NCI-H1417 treated with DMSO at 0.1 percent for 48 hours (cell line): ENCODE measurements at places on chromosomes 2 and 18.
A peak's percentile ranks its signal among the peaks of the same experiment; 100 is the strongest.

- no peak for DNase-seq
Observed at GRCh38 chr18:40249390-40250080, 1705.5 kb upstream of the PIK3C3 start.

GRCh38 chr18:62865498-62865897 lies 150.2 kb downstream of the PHLPP1 start:
- no peak for DNase-seq

GRCh38 chr18:63890950-63891304 lies 3.4 kb downstream of the SERPINB2 start:
- peak; percentile 21 for DNase-seq

GRCh38 chr2:41877114-41877678 lies 170.6 kb upstream of the PKDCC start:
- DNase-seq: no peak

- DNase-seq: no peak
Observed at GRCh38 chr2:112050316-112050715, 4.8 kb upstream of the TMEM87B start.

DNA sequence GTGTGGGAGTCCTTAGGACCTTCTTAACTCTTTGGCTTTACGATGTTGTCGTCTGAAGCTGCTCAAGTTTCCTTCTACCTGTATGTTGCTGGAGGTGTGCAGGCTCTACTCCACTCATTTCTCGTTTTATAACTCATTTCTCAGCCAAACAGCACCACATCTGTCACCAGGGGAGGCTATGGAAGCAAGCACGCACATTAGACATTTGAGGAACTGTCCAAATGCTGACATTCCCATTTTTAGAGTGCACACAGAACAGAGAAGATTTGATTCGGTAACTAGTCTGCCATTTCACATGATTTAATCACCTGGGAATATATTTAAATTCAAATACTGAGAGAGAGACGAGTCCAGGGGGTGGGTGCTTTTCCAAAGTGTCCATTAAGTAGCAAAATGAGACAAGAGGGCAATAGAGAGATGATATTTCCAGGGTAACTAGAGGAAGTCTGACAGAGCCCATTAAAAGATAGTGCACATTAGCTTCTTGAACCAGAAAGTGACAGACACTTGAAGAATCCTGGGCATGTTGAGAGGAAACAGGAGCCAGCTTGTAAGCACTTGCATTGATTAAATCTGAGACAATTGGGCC lies 793.3 kb downstream of the TDRD15 start:
- no peak for DNase-seq

GRCh38 chr18:48926420-48926857 lies 24.3 kb downstream of the SMAD7 start:
- DNase-seq: peak; percentile 24

DNA sequence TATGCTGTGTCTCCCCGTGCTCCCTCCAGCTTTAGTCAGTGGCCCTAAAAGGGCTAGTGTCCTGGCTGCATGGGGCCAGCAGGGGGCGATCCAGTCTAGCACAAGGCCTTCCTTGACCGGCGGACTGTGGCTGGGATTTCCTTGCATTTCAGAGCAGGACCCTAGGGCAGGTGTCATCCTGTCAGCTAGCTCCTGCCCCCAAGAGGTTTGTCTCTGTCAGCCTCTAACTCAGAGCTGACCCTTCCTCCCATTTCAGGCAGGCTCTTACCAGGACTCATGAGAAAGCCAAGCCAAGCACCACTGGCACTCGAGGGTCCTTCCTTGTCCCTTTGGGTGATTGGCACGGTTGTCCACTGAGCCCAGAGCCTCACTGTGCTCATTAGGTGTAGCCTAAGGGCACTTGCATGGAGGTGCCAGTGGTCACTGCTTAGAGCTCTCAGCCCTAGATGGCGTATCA lies 140.3 kb downstream of the RPIA start:
- no peak for DNase-seq

GRCh38 chr2:1577846-1578245 lies 164.6 kb downstream of the TPO start:
- DNase-seq: no peak

DNA sequence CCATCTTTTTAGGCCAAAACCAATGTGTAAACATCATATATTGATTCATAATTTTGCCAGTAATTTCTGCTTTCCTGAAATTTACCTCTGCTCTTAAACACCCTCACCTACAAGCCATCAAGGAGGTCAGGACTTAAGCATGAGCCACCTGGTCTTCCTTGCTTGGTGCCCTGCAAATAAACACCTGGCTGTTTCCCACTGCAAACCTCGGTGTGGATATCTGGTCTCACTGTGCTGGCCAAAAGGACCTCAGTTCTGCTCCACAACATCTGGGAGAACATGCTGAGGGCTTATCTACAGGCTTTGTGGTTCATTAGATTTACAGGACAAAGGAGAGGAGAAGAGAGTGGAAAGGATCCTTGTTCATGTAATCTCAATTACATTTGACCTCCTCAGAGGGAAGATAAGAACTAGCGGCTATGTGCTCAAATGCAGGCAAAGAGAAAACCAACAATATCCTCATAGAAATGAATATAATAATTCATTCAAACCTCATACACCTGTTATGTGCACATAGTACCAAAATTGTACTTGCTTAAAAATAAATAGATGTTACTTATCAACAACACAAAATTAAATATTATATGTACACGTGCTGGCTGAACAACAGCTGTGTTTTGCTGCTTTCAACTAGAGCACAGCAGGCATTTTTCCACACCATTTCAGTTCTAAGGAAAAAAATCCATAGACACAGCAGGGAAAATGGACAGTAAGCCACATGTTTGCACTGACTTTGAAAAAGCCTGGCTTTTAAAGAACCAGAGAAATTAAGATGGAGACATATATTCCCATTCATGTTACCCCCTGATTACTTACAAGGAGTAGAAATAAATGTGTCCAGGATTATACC lies 465.1 kb downstream of the LPIN1 start:
- peak; percentile 76 for DNase-seq

- no peak for DNase-seq
Observed at GRCh38 chr2:103353774-103354173, 591.9 kb downstream of the TMEM182 start.

- no peak for DNase-seq
Observed at GRCh38 chr2:153875801-153876466, 4.2 kb downstream of the GALNT13 start.

GRCh38 chr2:223611061-223611460 lies 8.9 kb upstream of the SCG2 start:
- no peak for DNase-seq

DNA sequence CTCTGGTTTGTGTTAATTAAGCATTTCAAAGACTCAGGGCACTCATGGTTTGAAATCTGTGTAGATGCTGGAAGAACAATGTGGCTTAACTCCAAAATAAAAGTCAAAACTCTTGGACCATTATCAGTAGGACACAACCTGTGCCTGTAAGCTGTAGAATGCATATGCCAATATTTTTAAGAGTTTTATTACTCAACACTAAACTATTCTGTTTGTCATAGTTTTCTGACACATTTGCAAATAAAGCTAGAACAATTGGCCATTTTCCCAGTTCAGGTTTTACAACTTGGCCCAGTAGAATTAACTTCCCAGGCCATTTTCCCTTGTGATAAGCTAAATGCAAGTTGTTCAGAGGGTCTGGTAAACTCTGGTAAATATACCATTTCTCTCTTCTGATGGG lies 713.1 kb downstream of the CBLN2 start:
- no peak for DNase-seq

- no peak for DNase-seq
Observed at GRCh38 chr2:65658881-65659280, 226.5 kb upstream of the SPRED2 start.

DNA sequence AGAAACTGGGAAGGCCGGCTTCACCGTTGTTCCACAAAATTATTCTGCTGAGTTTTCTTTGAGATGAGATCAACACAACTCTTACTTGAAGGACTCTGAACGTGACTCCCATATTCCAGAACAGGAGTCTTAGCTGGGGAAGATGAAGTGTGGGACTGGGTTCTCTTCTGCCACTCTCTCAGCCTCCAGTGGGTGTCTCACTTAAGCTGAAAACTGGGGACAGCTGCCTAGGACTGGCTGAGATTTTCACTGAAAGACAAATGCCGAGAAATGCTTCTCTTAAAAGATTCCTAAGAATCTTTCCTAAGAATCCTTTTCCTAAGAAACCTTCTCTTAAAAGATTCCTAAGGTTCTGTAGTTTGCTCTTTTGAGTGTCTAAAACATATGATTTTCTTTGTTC lies 156.6 kb upstream of the LHCGR start:
- no peak for DNase-seq

DNA sequence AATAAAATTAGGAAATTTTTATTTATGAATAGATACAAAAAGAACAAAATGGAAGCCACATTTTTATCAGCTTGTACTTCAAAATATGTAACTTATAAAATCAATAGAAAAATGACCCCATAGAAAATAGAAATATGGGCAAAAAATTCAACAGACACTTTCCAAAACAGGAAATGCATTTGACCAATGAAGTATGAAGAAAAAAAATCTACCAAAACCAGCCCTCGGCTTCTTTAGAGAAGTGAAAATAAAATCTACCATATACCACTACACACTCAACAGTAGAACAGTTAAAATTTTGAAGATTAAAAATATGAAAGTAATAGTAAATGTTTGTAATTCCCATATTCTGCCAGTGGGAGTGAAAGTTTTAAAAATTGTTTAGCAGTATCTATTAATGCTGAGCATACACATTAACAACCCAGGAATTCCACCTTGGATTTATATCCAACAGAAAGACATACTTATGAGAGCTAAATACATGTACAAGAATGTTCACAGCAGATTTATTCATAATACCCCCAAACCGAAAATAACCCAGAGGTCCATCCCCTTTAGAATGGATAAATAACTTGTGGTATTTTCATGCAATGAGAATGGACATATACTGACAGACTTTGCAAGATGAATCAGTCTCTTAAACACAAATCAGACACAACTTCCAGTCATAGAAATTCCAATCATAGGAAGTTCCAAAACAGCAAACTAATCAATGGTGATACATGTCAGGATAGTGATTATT lies 318.0 kb downstream of the FIGN start:
- no peak for DNase-seq
